ENCODE measurements at places on chromosomes 11 and 22.

DNA sequence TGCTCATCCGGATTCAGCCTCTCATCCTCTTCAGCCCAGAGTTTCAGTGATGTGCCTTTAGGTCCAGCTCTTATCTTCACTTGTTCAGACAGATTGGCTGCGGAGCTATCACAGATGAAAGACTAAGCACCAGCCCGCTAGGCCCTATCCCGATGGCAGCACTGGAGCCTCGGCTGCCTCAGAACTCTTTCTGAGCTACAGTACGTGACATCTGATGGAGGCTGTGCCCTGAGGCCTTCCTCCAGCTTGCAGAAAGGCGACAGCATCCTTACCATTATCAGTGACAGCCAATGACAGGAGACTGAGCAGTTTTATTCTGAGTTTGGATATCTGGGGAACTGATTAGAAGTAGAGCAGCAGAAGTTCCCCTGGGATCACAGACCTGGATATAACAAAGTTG lies 4.0 kb downstream of the OR8B8 start:
- no peak for DNase-seq

GRCh38 chr22:33897448-33897835 lies 22.8 kb downstream of the LARGE1 start:
- no peak for DNase-seq

- no peak for DNase-seq
Measured at GRCh38 chr11:74397501-74398243, 561 bp downstream of the PGM2L1 start.

DNA sequence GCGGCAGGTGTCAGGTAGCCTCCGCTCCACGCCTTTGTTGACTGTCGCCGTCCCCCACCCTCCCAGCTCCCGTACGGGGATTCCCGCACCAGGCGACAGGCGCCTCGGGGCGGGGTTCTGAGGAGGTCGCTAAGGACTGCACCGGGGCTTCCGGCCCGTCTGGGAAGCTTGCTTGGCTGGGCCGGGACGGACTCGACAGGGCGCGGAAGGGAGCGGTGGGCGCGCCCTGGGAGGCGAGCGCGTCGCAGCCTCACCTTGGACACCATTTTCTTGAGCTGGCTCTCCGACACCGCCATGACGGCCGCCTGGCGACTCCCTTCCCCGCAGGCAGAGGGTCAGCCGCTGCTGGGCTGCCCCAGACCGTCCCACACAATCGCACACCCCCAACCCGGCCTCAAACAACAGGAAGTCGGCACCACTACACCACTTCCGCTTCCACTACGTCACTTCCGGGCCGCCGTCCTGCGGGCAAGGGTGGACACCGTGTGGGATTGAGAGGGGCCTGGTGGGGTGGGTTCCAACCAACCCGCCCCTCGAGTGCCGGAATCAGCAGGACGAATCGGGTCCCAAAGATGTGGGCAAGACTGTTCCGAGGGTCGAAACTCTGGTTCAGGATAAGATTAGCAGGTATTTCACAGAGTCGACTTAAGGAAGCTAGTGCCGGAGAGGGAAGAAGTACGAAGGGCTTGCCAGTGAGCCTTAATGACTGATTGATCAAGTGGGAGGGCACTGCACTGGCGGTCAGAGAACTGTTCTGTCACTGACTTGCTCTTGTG lies at the start of gene TSG101:
TSG101 (minus strand) TSS at position 422 of the 776 bp plus-strand sequence; CDS start at position 296, 126 bp downstream.
- peak; percentile 94 for DNase-seq

- DNase-seq, result no peak
Measured at GRCh38 chr11:45383224-45383623, 97.1 kb upstream of the SYT13 start.

DNA sequence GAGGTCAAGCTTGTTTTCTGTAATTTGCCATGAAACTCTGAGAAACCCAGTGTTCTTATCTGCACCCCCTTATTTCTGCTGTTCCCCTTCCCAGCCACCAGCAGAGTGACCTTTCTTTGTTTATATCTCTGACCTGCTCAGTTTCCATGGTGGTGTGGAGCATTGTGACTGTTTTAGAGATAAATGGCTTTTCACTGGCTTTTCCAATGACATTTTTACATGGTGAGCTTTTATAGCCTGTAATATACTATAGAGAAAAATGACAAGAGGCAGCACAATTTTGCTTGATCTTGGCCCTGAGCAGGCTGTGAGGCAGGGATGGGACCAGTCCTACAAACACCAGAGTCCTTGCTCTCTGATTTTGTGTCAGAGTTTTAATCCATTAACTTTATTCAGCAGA lies 233.9 kb downstream of the FAT3 start:
- no peak for DNase-seq
